ENCODE measurements at places on chromosomes 2 and 18.

DNA sequence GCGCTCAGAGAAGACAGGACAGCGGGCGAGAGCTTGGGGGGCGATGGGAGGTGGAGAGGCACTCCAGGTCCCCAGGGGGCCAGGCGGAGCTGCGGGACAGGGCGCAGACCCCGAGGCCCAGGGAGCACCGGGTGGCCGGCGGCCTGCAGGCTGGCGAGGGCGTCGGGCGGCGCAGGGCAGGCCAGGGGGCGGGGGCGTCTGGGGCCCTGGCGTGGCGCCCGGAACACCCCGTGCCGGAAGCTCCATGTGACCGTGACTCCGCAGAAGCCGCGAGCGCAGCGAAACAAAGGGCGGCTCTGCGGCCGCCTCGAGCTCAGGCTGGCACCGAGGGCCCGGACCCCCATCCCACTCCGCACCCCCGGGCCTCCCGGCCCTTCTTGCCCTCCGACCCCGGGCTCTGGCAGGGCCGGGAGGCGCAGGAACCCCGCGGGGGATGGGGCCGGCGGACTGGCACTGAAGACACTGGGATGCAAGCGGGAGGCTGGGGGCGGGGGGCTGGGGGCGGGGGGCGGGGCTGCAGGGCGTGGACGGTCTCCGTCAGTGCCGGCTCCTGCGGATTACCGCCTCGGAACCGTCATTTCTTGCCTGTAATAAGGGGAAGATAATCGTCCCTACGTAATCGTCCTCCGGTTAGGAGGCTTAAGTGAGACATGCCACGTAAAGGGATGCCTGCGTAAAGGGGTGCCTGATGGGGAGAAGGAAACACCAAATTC lies 19.1 kb downstream of the SH2D6 start:
- DNase-seq, result peak; percentile 93

DNA sequence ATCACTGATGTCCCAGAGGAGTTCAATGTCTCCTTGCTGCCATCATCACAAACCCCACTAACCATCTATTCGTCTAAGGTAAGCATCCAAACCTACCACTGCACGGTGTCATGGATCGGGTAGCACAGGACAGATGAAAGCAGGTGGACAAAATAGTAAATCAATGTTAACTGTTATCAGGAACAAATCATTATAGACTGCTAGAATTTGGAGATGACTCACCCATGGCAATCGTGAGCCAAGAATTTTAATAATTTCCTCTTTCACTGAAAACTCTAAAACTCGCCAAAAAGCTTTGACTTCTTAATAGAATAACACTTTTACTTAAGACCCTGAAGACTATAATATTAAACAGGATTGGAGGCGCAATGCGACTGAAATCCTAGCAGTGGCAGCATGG lies 33.7 kb upstream of the BZW1 start:
- no peak for DNase-seq

GRCh38 chr2:126981476-126981875 lies 82.8 kb downstream of the TEX51 start:
- no peak for DNase-seq

- no peak for DNase-seq
Observed at GRCh38 chr2:240455647-240456446, 20.4 kb downstream of the GPC1 start.

DNA sequence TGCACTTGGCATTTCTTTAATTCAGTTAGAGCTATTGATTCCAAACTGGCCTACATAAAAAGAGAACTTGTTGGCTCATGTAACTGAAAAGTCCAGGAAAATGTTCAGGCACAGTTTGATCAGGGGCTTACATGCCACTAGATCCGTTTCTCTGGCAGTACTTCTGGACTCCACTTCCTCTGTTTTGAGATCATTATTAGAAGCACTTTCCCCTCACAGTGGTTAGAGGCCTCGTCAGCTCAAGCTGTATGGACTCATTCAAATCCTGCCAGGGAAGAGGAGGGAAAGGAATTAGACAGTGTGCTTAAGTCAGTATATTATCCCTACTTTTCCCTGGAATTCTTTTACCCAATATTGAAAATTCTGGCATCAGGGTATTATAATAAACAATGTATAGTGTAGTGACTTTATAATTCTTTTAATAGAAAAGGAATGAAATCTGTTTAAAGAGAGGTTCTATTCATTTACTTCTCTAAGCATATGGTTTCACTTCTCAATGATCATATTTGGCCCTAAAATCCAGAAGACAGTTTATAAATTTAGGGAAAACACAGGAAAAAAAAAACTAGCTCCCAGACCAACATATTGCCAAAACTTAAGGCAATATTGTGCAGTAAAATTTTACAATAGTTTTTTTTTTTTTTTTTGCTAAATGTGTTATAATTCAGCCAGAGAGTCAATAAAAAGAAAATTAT lies 92.0 kb downstream of the ARMC9 start:
- DNase-seq, result no peak

DNA sequence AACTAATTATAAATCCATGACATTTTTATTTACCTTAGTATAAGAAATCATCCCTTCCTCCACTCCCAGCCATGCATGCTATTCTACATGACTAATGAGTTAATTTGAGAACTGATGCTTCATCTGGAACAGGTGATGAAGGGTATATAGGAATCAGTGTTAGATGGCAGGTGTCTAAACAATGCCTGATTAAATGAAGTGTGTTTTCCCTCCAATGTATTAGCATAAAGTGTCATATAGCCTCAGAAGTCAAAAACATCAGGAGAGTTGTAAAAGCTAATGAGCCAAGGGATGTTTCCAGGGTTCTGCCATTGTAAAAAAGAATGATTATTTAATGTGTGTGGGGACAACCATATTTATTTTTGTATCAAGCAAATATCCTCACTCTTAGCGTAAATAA lies 913.8 kb downstream of the DCC start:
- no peak for DNase-seq

DNA sequence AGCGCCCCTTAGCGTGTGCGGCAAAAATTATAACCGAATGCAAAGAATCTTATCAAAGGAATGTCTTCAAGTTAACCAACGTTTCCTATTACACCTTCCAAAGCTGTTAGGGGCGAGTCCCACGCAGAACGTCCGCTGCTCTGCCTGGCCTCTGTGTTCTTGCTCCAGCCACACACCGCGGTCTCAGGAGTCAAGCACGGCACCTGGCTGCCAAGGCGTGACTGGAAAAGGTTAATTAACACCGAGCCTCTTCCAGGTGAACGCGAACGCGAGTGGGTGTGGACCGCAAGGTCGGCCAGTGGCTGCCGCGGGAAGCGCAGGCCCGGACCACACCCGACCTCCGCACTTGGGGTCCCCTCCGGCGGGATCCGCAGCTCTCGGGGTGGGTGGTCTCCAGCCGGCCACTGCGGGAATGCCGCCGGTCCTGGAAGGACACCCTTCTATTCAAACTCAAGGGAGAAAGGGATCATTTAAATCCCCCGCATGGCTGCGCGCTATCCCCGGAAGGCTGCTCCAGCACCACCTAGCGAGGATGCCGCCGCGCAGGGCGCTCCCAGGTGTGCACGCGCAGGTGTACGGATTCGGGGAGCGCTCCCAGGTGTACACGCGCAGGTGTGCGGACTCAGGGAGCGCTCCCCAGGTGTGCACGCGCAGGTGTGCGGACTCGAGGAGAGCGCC lies 830 bp downstream of the CYB5A start:
- no peak for DNase-seq

GRCh38 chr18:49193897-49194296 lies 243.1 kb upstream of the SMAD7 start:
- no peak for DNase-seq

- DNase-seq, result no peak
Observed at GRCh38 chr2:177282181-177282641, 17.7 kb upstream of the NFE2L2 start.

GRCh38 chr2:130370490-130370889 lies 14.6 kb downstream of the PTPN18 start:
- no peak for DNase-seq

DNA sequence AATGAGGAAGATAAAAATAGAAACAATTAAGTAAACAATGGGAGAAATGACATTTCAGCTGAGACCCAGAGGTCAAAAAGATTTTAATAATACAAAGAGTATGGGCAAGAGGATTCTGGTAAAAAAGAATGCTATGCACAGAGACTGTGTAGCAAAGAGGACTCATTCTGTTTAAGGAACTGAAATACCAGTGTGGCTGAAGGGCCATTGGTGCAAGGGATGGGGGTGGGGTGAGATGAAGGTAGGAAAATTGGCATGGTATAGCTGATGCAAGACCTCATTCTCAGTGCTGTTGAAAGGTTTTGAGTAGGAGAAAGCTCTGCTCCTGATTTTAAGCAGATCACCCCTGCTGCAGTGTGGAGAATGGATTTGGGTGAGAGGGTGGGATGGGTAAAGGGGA lies 10.8 kb downstream of the GALNT1 start:
- DNase-seq, result peak; percentile 25

- no peak for DNase-seq
Observed at GRCh38 chr2:17538844-17539554, 1.5 kb upstream of the VSNL1 start.

DNA sequence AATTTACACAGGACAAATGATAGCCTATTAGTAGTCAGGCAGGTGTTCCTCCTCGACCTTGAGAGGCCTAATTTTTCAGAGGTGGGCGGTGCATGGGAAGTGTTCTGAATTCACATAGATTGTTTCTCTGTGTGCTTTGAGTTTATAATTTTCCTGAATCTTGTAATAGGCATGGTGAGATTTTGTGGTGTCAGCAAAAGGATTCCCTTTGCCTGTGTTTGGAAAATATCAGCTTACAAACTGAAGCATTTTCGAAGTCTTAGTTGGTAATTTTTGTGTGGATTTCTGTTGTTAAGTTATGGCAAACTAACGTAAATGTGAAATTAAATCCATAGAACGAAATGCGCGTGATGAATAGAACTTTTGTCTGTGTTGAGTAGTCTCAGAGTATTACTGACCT lies 194.0 kb upstream of the RBMS1 start:
- no peak for DNase-seq

DNA sequence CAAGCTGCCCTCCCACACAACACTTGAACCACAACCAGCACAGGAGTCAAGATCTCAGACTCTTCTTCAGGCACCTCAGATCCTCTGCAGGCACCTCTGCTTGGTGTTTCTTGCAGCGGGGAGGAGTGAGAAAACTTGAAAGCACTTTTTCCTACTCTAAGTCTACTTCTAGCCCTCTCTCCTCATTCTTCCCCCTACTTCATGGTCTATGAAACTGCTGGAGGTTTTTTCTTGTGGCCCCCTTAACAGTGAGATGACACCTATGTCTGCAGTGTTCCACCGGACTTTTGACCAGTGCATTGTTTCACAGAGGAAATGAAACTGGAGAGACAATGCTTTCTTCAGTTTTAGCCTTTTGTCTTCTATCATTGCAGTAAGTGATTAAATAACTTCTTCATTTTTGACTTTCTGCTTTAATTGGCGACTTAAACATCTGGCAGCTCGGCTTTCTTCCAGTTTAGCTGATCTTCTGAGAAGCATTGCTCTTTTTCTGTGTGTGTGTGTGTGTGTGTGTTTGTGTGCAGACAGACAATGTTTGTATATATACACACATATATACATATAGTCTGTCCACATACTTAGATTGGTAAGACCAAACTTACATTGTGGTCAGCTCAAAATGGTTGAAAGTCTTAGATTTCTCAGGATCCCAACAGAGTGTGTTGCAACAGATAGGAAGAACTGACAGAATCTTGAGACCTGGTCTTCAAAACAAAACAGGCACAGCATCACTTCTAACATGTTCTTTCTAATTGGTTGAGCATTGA lies 1474.0 kb upstream of the TMEFF2 start:
- no peak for DNase-seq

GRCh38 chr2:96537066-96537733 lies 648 bp downstream of the ARID5A start:
- peak; percentile 85 for DNase-seq

GRCh38 chr18:22024924-22025323 lies 144.5 kb upstream of the GATA6 start:
- DNase-seq, result no peak

- DNase-seq, result no peak
Observed at GRCh38 chr2:134770702-134771101, 51.9 kb upstream of the TMEM163 start.

- no peak for DNase-seq
Observed at GRCh38 chr2:147197754-147198483, 646.9 kb upstream of the ACVR2A start.

DNA sequence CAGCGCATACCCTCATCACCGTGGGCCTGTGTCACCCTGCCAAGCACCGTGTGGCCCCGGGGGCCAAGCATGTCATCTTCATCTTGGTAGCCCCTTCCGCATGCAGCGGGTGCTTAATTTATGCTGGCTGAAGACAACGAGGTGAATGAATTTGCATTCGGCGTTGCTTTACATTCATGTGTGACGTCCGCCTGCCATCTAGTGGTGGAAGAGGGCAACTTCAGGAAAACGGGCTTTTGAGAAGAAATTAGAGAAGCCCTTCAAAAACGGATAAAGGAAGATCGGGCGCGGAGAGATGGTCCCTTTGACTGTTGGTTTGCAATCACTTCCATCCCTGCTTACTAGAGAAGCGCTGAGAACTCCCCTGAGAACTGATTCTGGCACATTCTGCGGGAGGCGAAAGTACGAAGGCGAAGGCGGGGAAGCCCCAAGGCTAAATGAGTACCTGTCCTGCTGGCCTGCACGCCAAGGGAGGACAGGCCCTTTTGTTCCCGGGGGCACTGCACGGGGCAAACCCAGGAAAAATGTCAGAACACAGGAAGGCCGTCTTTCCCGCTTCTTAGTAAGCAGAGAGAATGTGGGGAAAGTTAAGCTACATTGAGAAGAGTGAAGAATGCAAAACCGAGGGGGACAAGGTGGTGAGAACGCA lies 145.9 kb downstream of the ZNF516 start:
- DNase-seq, result peak; percentile 41

GRCh38 chr18:34543945-34544344 lies 166.2 kb upstream of the DTNA start:
- DNase-seq, result peak; percentile 71

DNA sequence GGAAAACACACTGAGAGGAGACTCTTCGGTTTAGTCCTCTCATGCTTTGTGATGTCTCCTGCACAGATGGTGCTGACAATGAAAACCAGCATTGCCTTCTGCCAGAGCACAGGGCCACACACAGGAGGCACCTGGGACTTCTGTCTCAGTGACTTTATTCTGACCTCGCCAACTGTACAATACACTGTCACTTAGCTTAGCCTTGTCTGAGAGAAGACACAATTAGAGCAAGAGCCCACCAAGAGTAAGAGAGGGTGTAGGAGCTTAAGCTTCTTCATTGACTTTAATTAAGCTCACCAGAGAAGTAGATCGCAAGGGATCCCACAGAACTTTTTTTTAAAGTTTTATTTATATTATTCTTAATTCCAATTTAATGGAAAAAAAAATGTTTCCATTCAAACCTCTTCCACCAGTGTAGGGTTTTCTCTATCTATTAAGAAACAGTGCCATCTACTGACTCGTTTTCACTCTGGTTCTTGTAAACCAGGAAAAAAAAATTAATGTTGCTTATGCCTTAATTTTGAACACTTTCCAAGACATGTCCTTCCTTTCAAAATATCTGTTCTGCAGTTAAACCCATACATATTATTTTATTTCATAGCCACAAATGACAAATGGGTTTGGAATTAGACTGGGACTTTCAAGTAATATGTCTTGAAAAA lies 42.4 kb upstream of the DDX18 start:
- DNase-seq, result peak; percentile 7

DNA sequence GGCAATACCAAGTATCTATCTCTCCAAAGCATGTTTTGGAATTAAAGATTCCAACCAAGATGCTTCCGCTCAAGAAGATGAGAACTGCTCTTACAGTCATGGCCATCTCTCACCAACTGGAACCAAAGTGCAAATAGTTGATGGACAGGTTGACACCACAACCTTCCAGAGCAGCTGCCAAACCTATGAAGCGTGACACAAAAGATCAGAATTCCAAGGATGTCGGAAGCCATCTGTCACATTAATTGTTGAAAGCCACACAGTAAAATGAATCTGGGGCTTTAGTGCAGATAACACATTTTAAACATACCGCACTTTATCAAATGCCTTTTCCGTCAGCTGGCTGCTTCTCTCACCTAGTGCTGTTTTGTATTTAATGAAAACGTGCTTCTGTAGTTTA lies 195.7 kb downstream of the CDH20 start:
- DNase-seq, result no peak

Data from inflammatory macrophage treated with lipopolysaccharide for 1 hour (primary cell).